ENCODE measurements at places on chromosomes 5 and 9.

- DNase-seq = no peak
These were observed 90.5 kb downstream of the TLE1 start for GRCh38 chr9:81598811-81599210.

DNA sequence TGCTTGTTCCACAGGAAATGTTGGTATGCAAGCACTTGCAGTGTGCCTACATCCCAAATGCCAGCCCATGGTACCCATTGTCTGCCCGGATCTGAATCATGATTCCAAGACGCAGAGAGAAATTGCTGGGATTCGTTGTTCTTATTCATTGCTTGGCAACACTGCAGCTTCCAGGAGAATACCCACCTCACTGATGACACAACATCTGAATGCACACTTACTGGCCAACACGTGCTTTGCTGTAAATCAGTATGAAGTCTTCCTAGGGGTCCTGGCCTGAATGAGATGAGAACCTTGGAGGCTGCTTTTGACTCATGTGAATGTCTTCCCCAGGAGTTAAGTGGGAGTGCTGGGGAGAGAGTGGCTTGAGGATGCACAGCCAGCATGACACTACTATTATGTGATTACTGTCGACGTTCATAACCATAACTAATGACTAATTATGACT is 11.6 kb downstream of the SRD5A1 start:
- no peak for DNase-seq

DNA sequence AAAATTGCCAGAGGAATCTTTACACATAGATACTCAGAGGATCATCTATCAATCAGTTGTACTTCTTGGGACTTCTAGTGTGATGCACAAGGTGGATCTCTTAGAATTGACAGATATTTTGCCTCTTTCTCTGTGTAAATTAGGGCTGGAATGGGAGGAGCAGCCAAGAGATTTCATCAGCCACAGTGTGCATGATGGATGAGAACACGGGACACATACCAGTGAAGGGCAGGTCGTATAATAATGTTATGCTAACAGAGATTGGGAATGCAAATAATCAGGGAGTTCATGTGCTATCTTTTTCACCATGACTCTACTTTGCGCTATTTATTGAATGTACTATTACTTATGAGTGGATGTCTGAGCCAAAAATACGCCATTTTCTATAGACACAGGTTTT is 43.3 kb upstream of the ISOC1 start:
- peak; percentile 20 for DNase-seq

DNA sequence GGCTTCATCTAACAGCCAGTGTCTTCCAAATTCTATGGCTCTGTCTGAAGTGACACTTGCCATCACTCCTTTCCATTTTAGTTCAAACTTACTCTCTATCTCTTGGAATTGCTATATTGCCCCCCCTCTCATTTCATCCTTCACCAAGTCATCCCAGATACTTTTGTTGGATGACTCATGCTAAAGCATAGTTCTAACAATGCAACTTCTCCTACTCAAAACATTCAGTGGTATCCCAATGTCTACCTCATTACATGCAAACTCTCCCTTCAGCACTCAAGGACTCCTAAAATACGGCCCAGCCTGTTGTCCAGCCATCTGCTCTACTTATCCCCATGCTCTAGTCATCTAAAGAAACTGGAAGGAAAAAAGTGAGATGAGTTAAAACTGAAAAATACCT is 171.6 kb downstream of the RASEF start:
- no peak for DNase-seq

DNA sequence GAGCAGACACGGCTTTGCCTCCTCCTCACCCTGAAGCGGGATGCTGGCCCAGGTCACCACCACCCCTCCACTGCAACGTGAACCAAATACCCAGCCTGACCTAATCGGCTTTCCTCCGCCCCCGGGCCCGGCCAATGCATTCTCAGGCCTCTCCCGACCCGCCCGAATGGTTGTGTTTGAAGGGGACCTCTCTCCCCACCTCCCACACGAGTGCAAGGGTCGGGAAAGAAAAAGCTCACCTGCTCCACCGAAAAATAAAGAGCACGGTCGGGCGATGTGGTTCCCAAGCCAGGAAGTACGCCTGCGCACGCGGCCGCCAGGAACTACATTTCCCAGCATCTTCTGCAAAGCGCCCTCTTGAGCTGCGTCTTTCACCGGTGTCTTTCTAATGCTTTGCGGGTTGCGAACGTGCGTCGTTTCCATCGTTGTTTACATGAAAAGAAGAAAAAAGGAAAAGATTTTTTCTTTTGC is at the start of gene ZNF883:
ZNF883 (minus strand) TSS at position 282 of the 471 bp plus-strand sequence.
- peak; percentile 33 for DNase-seq

GRCh38 chr5:25539536-25539935 is 894.8 kb upstream of the CDH10 start:
- no peak for DNase-seq

DNA sequence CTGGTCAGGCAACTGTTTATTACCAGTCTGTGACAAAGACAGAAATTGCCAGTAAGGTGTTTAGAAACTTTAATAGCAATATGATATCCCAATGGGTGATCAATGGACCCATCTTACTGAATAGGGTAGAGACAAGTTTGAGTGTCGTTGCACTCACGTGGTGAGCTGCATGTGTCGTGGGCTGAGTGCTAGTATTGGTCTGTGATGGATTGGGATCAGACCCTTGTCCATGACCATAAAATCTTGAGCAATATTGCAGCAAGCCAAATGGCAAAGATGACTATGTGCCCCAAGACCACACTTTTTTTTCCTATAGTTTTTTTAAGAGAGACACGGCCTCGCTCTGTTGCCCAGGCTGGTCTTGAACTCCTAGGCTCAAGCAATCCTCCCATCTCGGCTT is 114.5 kb downstream of the PALM2AKAP2 start:
- no peak for DNase-seq

DNA sequence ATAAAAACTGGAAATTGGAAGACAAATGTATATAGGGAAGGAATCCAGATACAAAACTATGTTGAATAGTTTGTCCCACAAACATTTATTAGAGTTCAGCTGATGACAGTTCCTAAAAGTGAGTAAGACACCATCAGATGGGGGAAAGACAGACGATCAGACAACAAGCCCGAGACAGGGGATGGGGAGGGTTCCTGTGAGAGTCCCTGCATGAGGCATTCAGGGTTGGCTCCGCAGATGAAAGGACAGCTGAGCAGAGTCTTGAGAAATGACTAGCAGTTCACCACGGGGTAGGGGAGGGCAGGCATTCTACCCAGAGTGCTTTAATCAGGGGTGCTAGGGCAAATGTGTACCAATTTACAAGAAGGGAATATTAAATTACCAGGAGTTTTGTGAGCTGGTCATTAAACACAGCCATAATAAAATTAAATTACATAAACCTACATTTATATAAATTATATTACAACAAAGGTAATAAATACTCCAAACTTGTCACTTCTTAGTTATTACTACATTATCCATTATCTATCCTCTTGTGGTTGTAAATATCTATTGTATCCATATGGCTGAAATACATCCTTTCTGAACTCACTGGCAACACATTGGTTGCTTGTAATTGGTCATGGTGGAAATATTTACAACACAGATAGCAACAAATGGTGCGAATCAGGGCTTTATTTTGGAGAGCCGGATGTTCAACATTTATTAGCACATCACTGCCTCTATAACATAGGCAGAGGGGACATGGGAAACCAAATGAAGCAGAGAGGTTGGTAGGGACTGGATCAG is 27.8 kb downstream of the TNFSF15 start:
- DNase-seq = no peak

GRCh38 chr5:137631453-137631852 is 104.4 kb downstream of the KLHL3 start:
- DNase-seq = no peak

- peak; percentile 26 for DNase-seq
These were observed 4.9 kb upstream of the ROR2 start for GRCh38 chr9:91954841-91955471.

DNA sequence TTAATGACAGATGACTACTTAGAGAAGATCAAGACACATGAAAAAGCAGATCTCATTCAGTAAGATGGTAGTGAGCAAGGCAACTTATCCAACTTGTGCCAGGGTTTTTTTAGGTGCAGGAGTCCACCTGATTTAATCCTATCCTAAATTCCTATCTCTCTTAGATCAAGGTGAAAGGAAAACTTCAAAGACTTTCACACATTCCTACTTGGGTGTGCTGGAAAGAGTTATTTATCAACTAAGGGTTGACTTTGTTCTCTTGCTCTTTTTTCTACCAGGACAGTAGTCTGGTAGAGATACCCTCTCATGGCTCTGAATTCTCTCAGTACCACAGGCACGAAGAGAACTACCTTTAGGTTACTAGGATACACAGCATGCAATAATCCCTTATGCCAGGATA is 18.2 kb downstream of the TUT7 start:
- no peak for DNase-seq

GRCh38 chr9:81771571-81771970 is 82.2 kb upstream of the TLE1 start:
- no peak for DNase-seq

GRCh38 chr5:27257696-27258095 is 219.3 kb upstream of the CDH9 start:
- DNase-seq = no peak

DNA sequence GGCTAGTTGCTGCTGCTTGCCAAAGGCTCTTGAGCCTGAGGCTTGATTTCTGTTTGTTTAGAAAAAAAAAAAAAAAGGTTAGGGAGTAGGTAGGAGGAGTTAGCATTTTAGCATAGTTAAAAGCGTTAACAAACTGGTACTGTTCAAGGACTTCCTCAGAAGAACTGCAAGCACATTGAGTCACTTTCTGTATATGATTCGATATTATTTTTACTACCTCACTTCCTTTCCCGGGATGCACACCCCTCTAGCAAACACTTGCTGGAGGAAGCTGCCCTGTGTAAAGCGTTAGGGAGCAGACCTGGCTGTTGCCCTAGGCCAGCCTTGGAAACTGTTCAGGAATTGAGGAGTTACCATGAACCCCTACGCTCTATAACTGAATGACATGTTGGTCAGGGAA is 15.7 kb upstream of the CEP120 start:
- no peak for DNase-seq

DNA sequence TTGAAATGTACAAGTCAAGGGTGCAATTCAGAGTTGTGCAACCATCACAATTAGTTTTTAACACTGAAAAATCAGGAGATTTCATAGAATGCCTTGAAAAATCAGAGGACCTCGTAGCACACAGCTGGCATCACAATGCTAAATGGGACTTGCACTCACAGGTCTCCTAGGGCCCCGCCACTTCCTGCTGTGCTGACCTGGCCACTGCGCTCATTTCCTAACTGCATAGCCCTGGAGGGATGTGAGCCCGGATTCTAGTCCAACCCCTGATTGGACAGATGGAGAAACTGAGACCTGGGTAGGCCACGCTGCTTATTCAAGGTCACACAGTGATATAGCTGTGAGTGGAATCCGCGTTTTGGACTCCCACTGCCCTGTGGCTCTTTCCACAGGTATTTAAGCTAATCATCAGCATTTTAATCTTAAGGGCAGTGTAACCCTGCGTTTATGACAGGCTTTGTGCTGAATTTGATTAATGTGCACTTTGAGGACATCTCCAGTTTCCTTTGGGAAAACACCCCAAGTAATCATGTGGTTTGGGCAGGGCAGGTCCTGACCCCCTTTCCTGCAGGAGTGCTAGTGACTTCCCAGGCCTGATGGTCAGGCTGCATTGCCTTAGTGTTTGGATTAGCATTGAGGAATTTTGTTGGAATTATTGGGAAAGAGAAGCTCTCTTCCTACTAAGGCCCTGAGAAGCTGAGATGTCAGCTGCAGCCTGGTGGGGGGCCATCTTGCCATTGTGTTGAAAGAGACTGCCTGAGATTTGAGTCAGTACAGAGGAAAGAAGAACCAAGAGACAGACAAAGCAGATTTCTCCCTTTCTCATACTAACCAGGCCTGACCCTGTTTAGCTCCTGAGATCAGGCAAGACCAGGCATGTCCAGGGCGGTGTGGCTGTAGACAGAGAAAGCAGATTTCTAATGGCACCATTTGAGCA is 36.2 kb downstream of the STC2 start:
- DNase-seq = no peak

All from NCI-H526 treated with DMSO at 0.1 percent for 48 hours (cell line).